Activated CD4-positive, alpha-beta memory T cell treated with anti-CD3 and anti-CD28 coated beads, Interleukin-2, amount 10 ng/mL, durations not matched to agents 7 days and 5 days (primary cell): ENCODE measurements at places on chromosomes 2 and 18. TPM values are rescaled to one million over a fixed set of nuclear protein-coding genes. Genes with fewer than 3 reads are reported as not detected.

DNA sequence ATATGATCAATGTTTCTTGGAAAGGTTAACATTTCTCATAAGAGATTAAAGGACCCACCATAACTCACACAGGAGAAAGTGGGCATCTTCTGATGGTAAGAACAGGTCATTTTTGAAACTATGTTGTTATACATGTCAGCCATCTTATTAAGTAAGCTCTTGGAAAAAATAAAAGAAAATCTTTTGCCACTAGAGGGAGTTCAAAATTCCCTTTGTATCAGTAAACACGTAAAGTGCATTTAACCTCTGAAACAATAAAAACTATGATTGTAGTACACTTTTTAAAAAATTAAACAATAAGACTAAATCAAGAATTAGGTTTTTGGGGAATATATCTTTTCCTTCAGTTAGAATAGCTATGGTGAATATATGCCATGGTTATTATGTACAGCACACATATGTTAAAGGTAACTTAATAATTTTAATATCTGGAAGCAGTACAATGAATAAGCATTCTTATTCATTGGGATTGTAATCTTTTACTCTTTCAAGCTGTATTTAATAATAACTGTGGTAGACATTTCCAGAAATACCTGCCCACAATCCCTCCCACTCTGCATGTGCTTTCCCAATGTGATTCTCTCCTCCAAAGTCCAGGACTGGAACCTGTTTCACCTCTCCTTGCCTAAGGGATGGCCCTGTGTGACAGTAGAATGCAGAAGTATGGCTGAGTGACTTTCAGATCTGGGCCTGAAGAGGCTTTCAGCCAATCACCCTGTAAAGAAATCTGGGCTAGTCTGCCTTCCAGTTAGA, 64.2 kb downstream of the RBMS1 start:
- DNase-seq: no peak

Gene CDH2
- total RNA-seq: not detected

DNA sequence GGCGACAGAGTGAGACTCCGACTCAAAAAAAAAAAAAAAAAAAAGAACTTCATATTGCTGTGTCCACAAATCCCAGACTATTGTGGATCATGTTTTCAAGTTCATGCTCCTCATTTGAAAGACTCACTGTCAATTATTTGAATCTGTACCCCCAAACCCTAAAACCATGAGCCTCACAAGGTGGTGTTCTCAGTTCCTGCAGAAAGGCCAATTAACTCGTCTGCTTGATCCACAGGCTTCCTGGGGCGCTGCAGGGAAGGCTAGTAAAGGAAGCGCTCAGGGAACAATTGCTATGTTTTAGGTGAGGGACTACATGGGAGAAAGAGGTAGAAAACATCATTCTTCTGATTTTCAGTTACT, 396.8 kb upstream of the NETO1 start:
- DNase-seq: no peak

GRCh38 chr2:101873543-101873942, 118.2 kb upstream of the IL1R2 start:
- DNase-seq: no peak

- no peak for DNase-seq
Observed at GRCh38 chr2:120976501-120977307, 241.0 kb downstream of the GLI2 start.

DNA sequence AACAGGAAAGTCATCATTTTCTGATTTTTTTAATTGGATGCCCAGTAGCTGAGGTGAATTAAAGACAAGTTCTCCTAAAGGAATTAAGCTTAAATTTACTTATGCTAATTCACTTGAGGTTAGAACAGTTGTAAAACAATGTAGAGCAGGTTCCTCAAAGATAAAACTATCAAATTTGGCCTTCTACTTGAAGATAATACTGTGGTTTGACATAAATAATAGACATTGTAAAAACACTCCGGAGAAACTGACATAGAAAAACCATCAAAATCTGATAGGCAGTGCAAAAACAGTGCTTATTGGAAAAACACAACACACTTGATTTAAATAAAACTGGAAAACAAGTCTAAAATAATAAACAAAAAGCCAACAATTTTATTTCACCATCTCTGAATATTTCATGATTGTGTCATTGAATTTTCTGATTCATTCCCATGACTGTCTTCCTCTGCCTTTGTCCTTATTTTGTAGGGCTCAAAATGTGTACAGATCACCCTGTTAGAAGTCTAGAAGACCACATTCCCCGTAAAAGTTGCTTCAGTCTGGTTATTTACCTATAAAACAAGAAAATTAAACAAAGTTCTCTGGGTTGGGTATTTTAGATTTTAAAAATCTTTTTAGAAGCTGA, 28.3 kb upstream of the SLC40A1 start:
- no peak for DNase-seq

GRCh38 chr18:78542204-78542603, 437.4 kb upstream of the SALL3 start:
- DNase-seq: no peak
